CD4-positive, CD25-positive, alpha-beta regulatory T cell (primary cell): ENCODE measurements at places on chromosomes 12 and 14.
A peak's percentile ranks its signal among the peaks of the same experiment; 100 is the strongest.

DNA sequence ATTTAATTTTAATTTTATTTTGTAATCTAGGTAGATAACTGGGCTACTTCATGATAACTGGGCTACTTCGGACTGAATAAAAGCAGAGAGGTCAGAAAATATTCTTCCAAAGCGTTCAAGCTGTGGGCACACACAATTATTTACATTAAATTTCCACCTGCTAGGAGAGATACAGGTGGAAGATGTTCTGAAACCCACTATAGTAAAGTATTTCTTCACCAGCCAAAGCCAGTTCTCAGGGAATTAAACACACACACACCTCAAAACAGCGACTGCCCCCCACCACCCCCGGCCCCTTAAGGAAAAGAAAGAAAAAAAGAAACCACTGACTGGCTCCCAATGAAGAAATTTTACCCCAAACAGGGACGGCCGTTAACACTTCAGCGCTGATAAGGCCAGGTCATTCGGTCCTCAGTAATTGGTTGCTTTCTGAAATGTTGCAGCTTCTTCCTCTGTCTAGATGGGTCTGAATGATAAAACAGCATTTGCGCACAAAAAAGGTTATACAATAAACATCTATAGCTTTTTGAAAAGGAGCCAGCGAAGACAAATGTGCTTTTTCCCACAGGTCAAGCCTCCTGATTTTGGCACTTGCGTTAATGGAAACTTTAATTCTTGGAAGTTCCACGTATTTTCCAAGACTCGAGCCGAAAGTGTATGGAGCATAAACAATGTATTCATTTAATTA, 771 bp upstream of the KCNJ8 start:
- DNase-seq: no peak

- DNase-seq: no peak
These were observed 38.2 kb downstream of the TMBIM6 start for GRCh38 chr12:49779581-49779980.

DNA sequence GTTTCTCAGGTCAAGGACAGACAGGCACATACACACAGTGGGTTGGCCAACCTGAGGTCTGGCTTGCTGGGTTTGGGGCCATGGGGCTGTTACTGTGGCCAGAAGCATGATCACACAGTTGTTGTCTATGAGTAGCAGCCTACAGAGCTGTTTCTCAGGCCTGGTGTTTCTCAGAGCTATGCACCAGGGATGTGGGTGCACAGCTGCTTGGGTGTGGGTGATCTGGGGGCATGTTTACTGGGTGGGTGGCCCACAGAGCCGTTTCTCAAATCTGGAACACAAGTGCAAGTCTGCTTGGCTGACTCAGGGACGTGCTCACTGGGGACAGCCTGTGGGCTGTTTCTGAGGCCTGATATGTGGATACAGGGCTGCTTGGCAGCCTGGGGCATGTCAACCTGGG, 23.1 kb upstream of the PALS1 start:
- no peak for DNase-seq

- no peak for DNase-seq
These were observed 464.6 kb downstream of the PCNX1 start for GRCh38 chr14:71371711-71372396.

GRCh38 chr12:53077030-53077429, 2.2 kb downstream of the SPRYD3 start:
- DNase-seq: no peak

GRCh38 chr14:94935706-94936300, 165.9 kb upstream of the GSC start:
- no peak for DNase-seq

DNA sequence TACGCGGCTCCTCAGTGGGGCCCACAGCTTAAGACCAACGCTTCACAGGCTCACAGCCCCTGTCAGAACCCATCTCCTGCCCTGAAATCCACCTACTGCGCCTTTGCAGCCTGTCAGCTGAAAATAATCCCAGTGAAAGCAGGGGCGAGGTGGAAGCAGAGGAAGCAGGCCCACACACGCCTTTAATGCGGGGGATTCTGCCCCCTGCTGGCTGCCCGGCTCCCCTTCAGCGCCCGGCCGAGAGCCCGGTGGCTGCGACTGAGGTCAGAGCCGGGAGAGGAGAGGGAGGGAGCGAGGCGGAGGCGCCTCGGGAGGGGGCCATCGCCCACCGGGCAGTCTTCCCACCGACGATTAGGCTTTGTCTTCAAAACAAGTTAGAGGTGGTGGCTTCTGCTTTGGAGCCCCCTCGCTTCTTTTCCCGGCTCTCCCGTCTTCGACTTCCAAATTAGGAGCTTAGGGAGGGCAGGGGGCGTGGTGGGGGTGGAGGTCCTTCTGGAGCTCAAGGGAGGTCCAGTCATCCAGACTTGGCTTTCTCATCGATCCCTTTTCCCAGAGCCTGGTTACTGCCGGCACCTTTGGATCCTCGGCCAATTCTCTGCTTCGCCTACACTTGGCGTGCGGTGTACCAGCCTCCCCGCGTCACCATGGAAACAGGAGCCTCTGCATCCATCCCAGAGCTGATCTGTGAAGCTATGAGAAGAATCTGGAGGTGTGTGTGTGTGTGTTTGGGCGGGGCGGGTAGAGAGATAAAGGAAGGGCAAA, 25.2 kb upstream of the RND1 start:
- DNase-seq: peak; percentile 67

GRCh38 chr14:54606178-54606577, 39.2 kb downstream of the SAMD4A start:
- no peak for DNase-seq

DNA sequence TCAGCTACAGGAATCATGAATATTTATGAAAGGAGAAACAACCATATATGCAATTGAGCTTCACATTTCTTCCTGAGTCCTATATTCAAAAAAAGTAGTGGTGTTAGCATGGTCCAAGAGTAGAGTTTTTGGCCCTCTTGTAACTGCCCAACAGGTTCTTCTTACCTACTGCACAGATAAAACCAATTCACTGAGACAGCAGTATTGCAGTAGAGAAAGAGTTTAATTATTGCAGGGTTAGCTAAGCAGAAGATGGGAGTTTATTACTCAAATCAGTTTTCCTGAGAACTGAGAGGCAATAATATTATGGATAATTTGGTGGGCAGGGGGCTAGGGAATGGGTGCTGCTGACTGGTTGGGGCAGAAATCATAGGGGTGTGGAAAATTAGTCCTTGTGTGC, 6.5 kb upstream of the CIPC start:
- no peak for DNase-seq

- no peak for DNase-seq
These were observed at the start of gene BCAT1 for GRCh38 chr12:24948757-24949722. Gene BCAT1, minus strand, starts transcription at chr12:24949101. Its CDS starts 169 bp downstream, at chr12:24948932.

DNA sequence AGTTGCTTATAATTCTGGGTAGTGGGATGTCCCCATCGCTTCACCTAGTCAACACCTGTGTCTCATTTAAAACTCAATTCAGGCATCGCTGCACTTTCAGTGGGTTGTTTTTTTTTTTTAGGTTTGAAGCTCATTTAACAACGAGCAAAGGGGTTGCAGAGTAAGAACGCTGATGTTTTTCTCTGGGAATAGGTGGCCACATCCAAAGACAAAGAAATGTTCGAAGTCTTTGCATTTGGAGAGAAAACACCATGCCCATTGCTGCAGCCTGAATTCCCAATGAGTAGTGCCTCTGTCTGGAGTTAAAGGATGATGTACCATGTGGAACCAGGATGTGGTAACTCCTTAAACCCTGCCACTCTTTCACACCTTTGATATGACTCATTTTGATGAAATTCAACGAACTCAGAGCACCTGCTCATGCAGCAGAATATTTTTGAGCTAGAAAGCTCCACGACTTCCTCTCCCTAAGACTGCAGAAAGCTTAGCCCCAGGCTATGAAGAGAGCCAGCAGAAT, 35.1 kb upstream of the BATF start:
- DNase-seq: peak; percentile 15

GRCh38 chr14:59320763-59321625, 132.5 kb downstream of the DAAM1 start:
- no peak for DNase-seq

GRCh38 chr12:122001466-122002209, 20.0 kb upstream of the BCL7A start:
- no peak for DNase-seq

GRCh38 chr14:22318951-22319350, 270.1 kb downstream of the DAD1 start:
- no peak for DNase-seq

- DNase-seq: no peak
These were observed 2.8 kb downstream of the VPS29 start for GRCh38 chr12:110498984-110499706.

GRCh38 chr12:106883426-106883825, 72.3 kb upstream of the TMEM263 start:
- DNase-seq: no peak

GRCh38 chr14:104735830-104736642, 12.0 kb downstream of the ADSS1 start:
- no peak for DNase-seq
